ENCODE measurements at places on chromosomes 4 and X.

GRCh38 chr4:61485056-61485455, 284.9 kb downstream of the ADGRL3 start:
- no peak for DNase-seq

GRCh38 chr4:53012738-53013137, 150.6 kb downstream of the RASL11B start:
- no peak for DNase-seq

DNA sequence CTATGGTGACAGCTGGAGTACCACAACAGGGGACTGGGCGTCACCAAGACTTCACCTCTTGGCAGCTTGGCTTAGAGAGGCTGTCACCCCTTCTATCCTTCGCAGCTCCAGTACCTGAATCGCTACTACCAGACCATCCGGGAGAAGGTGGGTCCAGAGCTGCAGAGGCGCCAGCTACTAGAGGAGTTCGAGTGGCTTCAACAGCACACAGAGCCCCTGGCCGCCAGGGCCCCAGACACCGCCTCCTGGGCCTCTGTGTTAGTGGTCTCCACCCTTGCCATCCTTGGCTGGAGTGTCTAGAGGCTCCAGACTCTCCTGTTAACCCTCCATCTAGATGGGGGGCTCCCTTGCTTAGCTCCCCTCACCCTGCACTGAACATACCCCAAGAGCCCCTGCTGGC, 11.6 kb upstream of the SASH3 start:
- no peak for DNase-seq

- no peak for DNase-seq
These were observed 231.3 kb upstream of the STK26 start for GRCh38 chrX:131791608-131792355.

- no peak for DNase-seq
These were observed 909 bp downstream of the RTL5 start for GRCh38 chrX:72130762-72131250.

DNA sequence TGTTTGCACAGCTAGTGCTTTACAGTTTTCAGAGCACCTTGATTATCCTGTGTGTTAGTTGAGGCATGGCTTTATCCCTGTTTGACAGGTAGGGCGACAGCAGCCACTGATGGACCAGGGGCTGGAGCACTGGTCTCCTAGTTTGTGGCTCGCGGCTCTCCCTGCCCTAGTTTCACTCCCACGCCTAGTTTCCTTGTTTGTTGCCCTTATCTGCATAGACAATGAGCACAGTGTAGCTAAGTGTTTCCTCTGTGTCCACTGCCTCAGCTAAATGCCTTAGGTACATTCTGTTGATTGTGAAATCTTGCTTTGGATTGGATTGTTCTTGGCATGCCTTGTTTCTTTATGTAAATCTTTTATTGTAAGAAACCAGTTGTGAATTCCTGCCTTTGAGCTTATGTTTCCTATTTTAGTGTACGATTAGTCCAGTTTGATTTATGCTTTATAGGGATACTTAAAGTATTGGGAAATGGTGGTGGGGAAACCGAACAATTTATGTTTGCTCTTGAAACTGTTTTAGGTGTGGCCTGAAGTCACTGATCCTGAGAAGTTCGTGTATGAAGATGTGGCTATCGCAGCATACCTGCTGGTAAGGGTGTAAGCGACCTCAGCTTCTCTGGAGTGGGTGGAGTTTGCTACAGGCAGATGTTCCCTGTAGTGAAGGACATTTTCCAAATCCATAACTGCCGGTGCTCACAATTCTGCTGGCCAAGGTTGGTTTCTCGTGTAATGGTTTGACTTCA, 11.0 kb downstream of the TRMT44 start:
- no peak for DNase-seq

GRCh38 chr4:118729287-118730286, 44.4 kb downstream of the METTL14 start:
- no peak for DNase-seq

GRCh38 chr4:64614276-64614675, 205.0 kb upstream of the TECRL start:
- no peak for DNase-seq

GRCh38 chr4:126209147-126209546, 894.4 kb downstream of the FAT4 start:
- no peak for DNase-seq

DNA sequence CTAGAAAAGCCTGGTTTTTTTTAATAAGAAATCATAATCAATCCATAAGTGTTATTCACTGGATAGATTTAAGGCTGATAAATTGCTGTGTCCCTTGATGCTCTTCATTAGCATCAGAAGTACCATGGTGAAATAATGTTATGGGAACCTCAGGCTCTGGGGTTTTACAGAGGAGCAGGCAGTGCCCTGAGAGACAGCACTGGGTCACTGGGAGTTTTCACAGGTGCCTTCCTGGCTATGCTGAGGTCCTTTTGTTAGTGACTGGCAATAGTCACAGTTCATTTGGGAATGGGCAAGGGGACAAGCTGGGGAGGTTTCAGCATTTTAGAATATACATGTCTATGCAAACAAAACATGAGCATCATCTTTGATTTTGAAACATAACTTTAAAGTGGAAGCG, 38.6 kb downstream of the ANK2 start:
- no peak for DNase-seq

- no peak for DNase-seq
These were observed 37.7 kb downstream of the NSG1 start for GRCh38 chr4:4424499-4425115.

DNA sequence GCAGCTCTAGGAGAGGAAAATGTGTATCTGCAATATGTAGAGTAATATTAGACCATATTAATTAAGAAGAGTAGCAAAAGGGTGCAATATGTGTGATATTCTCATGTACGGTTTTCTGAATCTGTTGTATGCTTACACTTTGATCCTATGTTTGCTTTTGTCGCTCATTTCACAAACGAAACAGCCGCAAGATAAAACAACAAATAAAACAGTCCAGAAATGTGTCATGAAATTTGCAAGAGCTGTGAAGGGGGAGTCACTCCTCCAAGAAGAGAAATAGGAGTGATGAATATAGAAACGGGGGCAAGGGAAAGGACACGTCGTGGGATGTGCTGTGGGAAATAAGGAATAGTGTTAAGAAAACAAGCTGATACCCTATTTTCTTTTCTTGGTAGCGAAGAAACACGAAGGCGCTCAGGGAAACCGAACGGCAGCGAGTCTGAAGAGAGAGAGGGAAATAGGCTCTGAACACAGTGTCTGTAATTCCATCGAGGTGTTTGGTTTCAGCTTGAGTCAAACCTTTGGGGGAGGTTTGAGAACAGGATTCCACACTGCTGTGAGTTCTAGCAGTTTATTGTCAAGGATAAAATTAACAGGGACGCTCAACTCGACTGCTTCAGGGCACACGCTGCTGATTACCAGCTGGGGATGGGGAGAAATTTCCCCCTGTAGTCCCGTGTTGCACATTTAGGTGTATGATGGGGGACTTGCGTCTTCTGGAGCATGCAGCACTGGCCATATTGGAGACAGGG, 595.6 kb upstream of the TENM3 start:
- no peak for DNase-seq

Data from NCI-H2107 (cell line).